ENCODE measurements at places on chromosomes 5 and 9.

DNA sequence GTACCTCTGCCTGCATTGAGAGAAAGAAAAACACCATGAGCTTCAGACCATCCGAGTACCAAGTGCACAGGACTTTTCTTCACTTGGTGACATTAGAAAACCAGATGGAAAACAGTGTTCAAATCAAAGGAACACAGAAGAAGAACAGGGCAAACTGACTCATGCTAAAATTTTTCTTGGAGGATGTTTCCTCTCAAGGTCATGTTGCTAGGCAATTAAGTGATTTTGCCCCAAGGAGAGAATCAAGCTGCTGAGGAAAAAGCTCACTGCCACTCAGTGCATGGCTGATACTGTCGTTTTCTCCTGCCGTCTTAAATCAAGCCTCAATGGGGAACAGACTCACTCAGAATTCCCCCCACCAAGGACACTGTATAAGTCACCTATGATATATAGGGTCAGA is 57.9 kb upstream of the SIMC1 start:
- H3K4me1 ChIP-seq: no peaks in the 10 kb centered on the region
- no peaks in the 10 kb centered on the region for H3K27me3 ChIP-seq
- no peak for DNase-seq
- H3K4me3 ChIP-seq: no peak overlapping the region

GRCh38 chr9:15249042-15249818 is 57.8 kb downstream of the TTC39B start:
- peak overlapping the region; percentile 31 for H3K4me3 ChIP-seq
- H3K4me1 ChIP-seq: peaks cover 20% of the 10 kb centered on the region
- no peaks in the 10 kb centered on the region for H3K27me3 ChIP-seq
- no peak for DNase-seq

DNA sequence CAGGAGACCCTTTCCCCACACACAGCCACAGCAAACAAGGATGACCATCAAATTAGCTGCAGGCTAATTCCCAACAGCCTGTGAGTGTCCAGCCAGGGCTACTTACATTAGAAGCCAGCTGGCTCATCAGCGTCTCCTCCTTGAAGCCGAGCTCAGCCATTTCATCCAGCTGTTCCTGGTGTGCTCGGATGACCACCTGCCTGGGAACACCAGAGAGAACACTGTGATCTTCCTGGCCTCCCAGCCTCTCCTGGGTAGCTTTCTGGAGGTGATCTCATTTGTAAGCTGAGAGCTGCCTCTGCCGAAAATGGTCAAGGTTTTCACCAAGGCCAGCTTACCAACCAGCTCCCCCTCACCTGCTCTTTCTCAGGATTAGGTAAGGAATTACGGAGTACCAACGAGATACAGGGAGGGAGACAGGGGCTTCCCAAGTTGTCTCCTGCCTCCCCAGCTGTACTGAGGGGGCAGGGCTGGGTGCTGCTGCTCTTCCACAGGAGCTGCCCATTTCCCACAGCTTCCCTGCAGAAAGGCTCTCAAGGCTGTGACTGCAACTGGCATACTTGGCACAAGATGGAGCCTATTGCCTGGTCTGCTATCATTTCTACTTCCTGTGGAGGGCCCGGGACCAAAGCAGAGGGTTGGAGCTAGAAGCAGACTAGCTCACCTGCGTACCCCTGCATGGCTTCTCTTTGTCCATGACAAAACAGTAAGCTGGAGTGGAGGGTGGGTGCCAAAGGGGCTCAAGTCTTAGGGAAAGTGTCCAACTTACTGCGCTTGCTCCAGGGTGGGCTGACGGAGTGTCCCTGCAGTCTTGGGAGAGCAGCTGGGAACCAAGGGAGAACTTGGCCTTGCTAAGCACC is 73.9 kb downstream of the KIF24 start:
- H3K4me3 ChIP-seq: no peak overlapping the region
- no peak for DNase-seq
- no peaks in the 10 kb centered on the region for H3K27me3 ChIP-seq
- peaks cover 11% of the 10 kb centered on the region for H3K36me3 ChIP-seq

GRCh38 chr5:58149746-58150145 is 310.1 kb downstream of the PLK2 start:
- DNase-seq: no peak
- no peaks in the 10 kb centered on the region for H3K36me3 ChIP-seq
- H3K4me1 ChIP-seq: no peaks in the 10 kb centered on the region
- no peak overlapping the region for H3K27ac ChIP-seq
- H3K27me3 ChIP-seq: no peaks in the 10 kb centered on the region
- H3K4me3 ChIP-seq: no peak overlapping the region

DNA sequence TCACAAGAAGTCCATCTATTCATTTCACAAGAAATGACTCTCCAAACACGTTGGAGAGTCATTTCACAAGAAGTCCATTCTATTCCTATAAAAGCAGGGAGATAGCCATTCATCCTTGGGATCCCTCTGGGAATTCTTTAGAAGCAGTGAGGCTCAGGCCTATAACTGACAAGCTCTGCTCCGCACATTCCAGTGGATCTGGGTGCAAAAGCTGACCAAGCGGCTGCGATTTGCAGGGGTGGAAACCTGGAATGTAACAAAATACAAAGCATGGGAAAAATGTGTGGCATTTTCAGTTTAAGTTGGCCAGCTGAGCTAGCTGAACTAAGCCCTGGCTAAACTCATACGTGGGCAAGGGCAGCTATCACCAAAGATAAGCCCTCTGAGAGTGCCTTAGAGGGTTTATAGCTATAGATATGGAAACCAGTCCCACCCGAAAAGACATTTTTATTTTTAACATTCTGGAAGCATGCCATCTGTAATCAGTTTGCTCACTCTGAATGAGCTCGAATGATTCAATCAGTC is 8.7 kb downstream of the TAS2R1 start:
- peaks cover 25% of the 10 kb centered on the region for H3K4me1 ChIP-seq
- H3K36me3 ChIP-seq: no peaks in the 10 kb centered on the region
- H3K27me3 ChIP-seq: no peaks in the 10 kb centered on the region
- H3K27ac ChIP-seq: peak overlapping the region; percentile 22
- no peak for DNase-seq

All from thoracic aorta (tissue), 2 donors.